Neural progenitor cell (in vitro differentiated cells): ENCODE measurements at places on chromosomes 7 and 10.

DNA sequence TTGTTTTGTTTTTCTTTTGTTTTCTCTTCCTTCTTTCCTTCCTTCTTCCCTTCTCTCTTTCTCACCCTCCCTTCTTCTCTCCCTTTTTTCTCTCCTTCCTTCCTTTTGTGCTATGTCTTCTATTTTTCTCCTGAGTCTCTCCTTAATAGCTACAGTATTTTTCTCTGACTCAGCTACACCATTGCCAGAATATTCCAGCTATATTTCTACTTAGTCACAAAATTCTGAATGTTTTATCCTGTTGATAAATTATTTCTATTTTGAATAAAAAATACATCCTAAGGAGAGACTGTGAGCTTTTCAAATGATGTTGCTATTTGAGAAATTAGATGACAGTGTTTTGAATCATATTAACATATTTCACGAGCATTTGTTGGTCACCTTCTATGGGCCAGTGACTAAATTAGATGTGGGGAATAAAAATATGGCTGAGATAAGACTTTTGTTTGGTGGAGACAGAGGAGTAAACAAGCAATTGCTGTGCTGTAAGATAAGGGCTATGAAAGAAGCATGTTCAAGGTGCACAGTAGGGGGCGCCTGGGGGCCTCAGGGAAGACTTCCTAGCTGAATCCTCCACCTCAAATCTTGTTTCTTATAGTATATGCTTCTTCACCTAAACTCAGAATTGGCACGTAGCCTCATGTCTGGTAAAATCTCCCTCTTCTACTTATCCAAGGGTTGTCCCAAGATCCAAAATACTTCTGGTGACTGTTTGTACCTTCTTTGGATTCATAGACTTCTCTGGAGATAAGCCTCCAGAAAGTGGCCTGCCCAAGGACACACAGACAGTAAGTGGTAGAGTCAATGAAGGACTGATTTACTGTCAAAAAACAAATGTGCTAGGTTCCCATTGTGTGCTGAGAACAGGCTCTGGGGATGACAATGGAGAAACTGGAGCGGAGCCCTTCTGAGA is 115.5 kb upstream of the CREB5 start:
- peak; percentile 59 for DNase-seq

DNA sequence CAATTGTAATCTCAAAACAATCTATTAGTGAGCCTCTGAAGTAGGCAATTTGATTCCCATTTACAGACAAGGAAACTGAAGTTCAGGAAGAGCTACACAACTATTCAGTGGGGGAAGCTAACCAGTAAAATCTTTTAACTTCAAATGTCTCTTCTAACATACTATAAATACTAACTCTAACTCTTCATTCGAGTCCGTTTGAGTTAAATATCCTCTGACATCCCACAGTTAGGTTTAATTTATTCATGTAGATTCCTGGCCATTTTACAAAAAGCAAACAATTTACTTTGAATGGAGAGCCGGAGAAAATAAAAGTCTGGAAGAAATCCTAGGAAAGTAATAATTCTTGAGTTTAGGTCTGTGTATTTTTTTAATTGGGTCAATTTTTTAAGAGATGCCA is 64.7 kb downstream of the HYCC1 start:
- DNase-seq = no peak

- DNase-seq = no peak
These were observed 5.9 kb downstream of the MAP3K8 start for GRCh38 chr10:30439931-30440330.

DNA sequence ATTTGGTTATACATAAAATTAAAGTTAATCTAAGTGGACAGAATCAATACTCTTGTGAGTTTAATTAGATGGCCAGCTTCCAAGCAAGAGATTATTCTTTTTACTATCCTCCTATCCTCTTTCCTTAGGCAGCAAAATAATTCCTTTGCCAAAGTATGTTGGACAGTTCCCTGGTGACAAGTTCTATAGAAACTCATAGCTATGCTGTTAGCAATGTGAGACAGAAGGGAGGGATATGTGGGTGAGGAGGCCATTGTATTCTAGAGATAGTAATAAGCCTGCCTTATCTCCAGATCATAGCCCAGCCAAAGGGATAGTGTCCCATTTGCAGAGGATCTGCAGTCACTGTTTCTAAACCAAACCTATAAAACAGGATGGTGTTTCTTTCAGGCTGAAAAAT is 181.6 kb upstream of the HDAC9 start:
- DNase-seq = no peak

DNA sequence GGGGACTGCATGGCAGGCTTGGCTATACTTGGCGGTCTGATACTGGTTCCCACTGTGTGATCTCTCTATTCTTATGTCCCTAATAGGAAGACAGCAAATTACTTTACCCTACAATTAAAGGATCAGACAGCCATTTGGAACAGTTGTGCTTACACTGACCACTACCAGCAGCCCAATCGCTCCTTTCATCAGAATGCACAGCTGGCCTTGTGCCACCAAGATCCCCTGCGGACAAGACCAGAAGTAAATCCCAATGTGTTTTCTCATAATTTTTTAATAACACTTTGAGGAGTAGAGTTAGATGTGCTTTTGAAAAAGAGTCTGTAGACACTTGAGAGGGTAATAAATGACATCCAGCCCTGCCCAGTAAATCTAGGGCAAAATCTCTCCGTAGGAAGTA is 297.2 kb upstream of the ZNF32 start:
- DNase-seq = no peak

DNA sequence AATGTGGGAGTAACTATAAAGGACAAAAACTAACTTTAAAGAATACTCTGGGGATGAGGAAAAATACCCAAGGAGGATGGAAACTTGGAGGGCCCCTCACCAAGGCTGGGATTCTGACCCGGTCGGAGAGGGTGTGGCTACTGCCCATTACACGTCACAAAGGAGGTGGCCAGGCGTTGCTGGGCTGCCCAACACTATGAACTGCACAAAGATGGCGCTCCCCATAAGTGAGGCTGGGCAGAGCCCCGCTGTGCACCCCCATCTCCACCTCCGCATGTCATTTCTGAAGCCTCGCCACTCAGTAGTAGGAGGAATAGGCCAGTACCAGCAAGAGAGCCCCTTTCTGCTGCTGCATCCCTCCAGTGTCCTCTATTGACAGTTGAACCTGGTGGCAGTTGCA is 290.1 kb upstream of the ZNF32 start:
- no peak for DNase-seq

DNA sequence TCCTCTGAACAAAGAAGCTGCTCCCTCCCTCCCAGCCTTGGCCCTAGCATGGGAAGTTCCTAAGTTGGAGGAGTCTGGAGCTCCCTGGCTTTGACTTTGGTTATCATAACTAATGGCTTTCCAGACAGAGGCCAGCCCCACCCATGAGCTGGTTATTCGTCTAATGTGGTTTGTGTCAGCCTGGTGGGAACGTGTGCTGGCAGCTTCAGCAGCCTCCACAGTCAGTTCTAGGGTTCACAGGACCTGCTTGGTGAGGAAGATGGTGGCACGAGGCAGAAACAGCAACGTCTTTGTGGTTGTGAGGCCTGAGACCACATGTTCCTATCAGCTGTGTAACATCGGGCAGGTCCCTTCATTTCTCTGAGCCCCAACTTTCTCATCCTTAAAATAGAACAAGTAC is 103.1 kb downstream of the PAXIP1 start:
- DNase-seq = no peak

DNA sequence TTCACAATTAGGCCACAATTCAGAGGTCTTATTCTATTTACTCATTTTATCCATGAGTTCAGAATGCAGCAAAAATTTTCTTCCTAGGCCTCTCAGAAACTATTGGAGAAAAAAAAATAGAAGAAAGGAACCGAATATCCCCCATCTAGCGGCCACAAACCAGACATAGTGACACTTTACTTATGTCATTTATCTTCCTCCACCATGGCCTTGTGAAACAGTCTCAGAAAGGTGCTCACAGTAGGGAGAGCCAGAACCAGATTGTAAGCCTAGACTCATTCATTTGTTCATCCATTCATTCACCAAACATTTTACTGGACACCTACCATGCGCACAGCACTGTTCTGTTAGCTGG is 16.0 kb downstream of the CREB3L2 start:
- DNase-seq = no peak

- DNase-seq = no peak
These were observed 11.2 kb downstream of the RPA3 start for GRCh38 chr7:7707246-7707645.

- DNase-seq = no peak
These were observed 59.8 kb downstream of the SEPTIN7 start for GRCh38 chr7:35860664-35861063.

- DNase-seq = no peak
These were observed 18.5 kb upstream of the TNS3 start for GRCh38 chr7:47600199-47601118.

- peak; percentile 80 for DNase-seq
These were observed 728 bp downstream of the PARD3 start for GRCh38 chr10:34814223-34814912.

DNA sequence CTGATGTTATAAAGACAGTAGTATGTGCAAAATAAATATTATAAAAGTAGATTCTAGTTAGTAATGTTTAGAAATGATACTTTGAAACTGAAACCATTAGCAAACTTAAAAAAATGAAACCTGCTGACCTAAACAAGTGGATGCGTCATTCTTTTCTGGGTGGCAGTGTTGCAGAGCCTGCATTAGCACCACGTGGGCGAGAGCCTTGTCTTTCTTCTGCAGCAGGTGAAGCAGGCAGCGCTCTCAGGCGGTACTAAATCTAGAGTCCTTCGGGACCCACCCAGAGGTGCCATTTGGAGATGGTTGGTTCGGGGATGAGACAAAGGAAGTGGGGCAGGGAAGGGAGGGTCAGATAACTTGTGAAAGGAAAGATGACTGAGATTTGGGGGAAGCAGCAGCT is 759.1 kb upstream of the IGFBP3 start:
- no peak for DNase-seq

- DNase-seq = peak; percentile 21
These were observed 580 bp downstream of the MRPS16 start for GRCh38 chr10:73251683-73252444.

- DNase-seq = no peak
These were observed 124.4 kb downstream of the ST7 start for GRCh38 chr7:117077658-117078057.

GRCh38 chr7:82049891-82050533 is 280.2 kb upstream of the HGF start:
- no peak for DNase-seq

- DNase-seq = peak; percentile 5
These were observed 28.6 kb downstream of the ORC5 start for GRCh38 chr7:104179178-104179577.

DNA sequence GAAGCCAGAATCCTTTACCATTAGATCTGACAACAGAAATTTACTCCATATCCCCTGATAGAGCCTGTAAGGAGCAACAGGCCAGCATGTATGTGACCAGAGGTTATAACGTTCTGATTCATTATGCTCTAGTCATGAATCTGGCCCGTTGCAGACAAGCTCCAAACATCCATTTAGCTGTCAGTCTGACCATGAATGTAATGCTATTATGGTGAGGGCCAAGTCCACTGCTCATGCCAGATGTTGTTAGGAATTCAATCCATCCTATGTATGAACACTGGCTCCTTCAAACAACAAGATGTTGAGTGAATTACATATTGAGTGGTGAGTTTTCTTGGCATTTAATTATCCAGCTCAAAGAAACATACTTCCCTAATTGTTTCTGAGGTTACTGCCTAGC is 610.1 kb upstream of the ANKRD30A start:
- no peak for DNase-seq

DNA sequence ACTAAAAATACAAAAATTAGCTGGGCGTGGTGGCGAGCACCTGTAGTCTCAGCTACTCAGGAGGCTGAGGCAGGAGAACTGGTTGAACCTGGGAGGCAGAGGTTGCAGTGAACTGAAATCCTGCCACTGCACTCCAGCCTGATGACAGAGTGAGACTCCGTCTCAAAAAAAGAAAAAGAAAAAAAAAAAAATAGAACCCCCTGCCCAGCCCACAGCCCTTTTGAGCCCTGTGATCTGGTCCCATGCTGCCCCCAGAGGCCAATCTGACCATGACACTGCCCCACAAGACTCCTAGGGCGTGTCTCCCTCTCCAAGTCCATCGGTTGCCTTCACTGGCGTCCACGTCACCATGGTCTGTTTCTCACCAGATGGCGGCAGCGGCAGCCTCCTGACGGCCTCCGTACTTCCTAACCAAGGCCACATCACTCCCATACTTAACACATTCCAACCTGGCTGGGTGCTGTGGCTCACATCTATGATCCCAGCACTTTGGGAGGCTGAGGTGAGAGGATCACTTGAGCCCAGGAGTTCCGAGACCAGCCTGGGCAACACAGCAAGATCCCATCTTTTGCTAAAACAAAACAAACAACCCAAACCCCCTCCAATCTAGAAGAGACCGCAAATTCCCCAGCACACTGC is 18.0 kb downstream of the STX1A start:
- DNase-seq = peak; percentile 75

DNA sequence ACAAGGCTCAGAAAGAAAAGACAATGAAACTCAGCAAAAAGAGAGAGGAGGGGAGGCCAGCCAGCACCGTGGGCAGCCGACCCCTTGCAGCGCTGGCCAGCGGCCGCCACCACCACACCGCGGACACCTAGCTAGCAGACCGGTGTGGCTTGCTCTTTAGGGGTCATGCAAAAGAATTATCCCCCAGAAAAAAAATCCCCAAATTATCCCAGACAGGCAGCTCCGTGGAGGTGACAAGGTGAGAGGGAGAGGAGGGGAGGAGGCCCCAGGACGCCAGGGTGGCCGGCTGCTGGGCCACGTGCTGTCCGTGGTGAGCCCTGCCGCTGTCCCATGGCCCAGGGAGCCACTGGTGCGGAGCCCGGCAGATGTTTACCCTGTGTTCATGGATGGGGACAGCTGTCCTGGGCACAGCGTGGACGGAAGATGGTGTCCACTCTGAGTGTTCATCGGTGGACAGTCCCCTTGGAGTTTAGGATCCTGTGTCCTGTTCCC is 16.5 kb downstream of the YKT6 start:
- DNase-seq = no peak

GRCh38 chr7:124152859-124153692 is 120.2 kb upstream of the TMEM229A start:
- DNase-seq = peak; percentile 30

GRCh38 chr10:26931223-26931622 is 70.5 kb upstream of the ABI1 start:
- DNase-seq = no peak

- peak; percentile 11 for DNase-seq
These were observed 589.3 kb downstream of the NRG3 start for GRCh38 chr10:82464191-82464818.

DNA sequence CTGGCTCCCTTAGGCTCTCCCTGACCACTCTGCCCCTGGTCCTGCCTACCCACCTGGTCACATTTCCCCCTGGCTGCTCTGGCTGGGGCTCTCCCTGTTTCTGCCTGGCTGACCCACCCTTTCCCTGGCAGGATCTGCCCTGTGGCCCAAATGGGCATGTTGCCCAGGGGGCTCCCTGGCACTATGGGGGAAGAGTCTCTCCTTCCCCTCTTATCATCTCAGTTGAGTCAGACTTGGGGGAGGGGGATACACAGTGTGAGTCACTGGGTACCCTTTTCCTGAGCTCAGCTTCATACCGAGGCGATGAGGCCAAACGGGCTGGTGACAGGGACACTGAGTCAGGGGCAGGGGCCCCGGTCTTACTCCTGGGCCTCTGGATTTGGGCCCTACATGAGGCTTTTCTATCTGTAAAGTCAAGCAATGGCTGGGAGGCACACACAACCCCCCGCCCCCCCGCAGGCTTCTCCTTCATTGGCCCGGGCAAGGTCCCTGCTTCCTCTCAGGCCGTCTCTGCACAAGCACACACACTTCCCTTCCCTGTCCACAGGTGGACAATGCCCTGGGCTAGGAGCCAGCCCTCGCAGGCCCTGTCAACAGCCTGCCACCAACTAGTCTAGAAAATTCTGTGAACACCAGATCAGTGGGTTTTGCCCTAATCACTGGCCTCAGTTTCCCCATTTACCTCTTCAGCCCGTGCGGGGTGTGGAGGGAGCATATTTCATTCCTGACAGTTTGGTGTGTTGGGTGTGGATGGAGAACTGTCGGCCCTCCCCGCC is 627 bp upstream of the FLNC start:
- peak; percentile 24 for DNase-seq
